Epithelial cell of esophagus (primary cell): ENCODE measurements at places on chromosomes 3 and 15.

DNA sequence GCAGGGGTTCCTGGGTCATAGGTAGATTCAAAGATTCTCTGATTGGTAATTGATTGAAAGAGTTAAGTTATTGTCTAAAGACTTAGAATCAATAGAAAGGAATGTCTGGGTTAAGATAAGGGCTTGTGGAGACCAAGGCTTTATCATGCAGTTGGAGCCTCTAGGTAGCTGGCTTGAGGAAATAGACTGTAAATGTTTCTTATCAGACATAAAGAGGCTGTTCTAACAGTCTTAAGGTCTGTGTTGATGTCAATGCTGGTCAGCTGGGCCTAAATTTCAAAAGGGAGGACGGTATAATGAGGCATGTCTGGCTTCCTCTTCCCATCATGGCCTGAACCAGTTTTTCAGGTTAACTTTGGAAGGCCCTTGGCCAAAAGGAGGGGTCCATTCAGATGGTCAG is 48.9 kb downstream of the GASK1A start:
- no peak for DNase-seq

GRCh38 chr15:57323806-57324589 is 52.3 kb upstream of the CGNL1 start:
- peak; percentile 89 for DNase-seq

GRCh38 chr3:114447545-114447944 is 153.7 kb downstream of the TIGIT start:
- no peak for DNase-seq

- DNase-seq, result no peak
Measured at GRCh38 chr3:62479326-62479725, 106.0 kb upstream of the FEZF2 start.

DNA sequence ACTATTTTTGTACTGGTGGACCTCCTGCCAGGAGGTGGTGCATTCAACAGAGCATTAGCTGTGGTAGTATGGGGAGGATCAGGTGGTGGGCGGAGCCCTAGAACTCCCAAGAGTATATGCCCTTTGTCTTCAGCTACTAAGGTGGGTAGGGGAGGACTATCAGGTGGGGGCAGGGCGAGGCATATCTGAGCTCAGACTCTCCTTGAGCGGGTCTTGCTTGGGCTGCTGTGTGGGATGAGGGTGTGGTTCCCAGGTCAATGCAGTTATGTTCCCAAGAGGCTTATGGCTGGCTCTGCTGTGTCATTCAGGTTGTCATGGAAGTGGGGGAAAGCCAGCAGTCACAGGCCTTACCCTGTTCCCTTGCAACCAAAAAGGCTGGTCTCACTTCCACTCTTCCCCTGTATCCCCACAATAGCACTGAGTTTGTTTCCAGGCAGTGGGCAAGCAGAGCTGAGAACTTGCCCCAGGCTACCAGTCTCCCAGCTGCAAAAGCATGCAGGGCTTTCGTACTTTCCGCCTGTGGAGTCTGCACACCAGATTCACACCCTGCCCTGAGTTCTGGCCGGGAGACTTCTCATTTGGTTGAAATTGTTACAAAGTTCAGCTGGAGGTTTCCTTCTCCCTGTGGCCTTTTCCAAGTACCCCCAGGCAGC is 93.7 kb upstream of the DPPA4 start:
- no peak for DNase-seq

DNA sequence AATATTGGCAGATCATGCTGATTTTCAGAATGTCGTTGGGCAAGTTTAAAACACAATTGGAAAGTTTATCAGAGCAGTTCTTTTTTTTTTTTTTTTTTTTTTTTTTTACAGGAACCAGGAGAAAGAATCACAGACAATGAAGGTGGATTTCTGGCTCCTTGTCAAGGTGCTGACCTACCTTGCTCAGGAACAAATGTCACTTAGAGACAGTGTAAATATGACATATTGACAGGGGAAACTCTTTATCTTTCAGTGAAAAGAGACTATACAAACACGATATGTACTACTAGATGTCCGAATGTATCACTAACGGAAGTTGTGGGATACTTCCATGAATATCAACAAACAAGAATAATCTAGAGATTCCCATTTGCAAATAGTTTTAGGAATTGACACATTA is 237.3 kb downstream of the FMN1 start:
- no peak for DNase-seq

DNA sequence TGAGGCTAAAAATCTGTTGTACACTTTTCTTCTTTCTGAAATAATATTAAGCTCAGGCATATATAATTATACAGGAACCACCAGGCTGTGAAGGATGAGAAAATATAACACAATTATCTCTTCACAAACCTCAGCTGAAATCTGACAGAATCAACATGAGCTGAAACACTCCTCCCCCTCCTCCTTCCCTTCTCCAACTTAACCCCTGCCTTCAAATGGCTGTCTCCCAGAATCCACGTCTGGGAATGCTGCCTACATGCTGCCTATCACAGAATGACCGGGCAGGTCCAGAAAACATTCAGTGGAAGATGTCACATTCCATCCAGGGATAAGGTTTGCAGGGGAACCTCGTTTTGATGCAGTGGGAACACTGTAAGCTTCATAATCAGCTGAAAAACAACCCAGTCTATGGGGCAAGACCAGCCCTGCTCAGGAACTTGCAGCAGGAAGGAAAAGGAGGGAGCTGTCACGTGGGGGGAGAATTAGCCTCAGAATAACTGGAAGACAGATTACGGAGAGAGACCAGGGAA is 44.0 kb upstream of the SEMA6D start:
- DNase-seq, result peak; percentile 13

GRCh38 chr15:36449084-36449661 is 130.3 kb upstream of the CDIN1 start:
- no peak for DNase-seq

GRCh38 chr3:37906734-37907282 is 45.1 kb downstream of the CTDSPL start:
- DNase-seq, result no peak

DNA sequence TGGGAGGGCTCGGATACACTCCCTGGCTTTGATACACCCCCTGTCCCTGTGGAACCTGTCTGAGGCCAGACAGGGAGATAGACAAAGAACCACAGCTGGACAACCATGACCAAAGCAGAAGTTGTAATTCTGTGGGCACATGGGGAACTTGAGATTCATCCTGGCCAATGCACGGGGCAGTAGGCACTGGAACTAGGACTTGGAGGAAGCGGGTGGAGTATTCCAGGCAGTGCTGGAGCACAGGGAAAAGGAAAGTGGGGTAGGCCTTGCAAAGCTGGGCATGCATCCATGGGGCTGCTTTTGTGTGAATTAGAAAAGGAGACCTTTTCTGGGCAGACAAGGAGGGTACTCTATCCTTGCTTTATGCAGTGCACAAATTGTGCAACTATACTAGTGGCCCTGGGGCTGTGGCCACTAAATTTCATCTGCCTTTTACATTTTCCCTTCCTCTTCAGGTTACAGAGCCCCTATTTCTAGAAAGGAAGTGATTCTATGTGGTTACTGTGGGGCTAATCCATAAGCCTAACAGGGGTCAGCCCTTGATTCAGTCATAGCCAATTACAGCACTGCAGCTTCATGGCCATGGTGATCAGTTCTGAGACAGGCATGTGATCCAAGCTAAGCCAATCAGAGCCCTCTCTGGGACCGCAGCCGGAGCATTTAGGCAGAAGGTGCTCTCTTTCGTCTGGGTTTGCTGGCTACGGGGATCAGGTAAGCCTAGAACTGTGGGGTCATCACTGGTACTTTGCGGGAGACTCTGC is 21.0 kb downstream of the CRABP1 start:
- no peak for DNase-seq

DNA sequence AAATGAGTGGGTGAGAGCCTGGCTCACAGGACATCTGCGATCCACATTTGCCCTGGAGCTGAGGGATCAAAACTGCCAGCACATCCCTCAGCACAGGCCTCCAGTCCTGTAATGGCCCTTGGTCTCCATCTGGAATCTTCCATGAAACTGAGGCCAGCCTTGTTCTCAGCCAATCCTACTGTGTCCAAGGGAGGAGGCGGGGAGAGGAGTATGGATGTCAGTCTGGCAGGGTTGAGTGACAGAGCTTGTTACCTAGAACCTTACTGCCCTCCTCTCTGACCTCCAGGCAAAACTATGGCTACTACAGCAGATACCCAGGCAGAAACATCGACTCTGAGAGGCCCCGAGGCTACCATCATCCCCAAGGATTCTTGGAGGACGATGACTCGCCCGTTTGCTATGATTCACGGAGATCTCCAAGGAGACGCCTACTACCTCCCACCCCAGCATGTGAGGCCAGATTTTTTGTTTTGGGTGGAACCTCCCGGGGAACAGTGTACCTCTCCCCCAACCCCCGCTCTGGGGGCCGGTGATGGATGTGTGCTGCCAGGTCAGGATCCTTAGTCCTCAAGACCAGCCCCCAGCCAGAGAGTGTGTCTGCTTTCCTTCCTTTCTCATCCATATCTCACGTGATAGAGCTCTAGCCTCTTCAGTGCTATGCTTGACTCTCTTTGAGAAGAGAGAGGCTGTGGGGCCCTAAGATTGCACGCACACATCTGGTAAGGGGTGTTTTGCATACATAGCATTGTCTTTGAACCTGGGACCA is 41.3 kb downstream of the CHDH start:
- DNase-seq, result peak; percentile 55

GRCh38 chr15:42929306-42929848 is 8.8 kb upstream of the TTBK2 start:
- no peak for DNase-seq

DNA sequence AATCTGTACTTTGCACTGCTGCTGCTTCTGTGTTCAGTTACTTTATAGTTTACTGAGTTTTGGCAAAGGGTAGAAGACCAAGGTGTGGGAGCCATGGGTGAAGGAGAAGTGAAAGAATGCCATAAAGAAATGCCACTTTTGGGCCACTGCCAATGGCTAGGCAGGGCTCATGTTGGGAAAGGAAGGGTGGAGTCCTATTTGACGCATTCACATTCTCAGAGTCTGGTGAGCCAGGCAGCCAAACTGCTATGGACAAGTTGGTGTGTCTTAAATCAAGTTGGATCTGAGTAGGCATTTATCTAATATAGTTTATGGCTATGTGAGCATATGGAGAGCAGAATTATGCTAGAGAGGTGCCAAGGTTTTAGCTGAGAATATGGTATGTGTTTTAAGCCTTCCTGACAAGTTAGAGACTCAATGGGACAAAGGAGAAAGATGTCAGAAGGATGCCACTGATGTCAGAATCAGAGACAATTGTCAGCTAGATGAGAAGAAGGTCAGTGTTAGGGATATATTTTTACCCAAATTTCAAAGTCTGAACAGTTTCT is 296.1 kb downstream of the AGBL1 start:
- peak; percentile 79 for DNase-seq

DNA sequence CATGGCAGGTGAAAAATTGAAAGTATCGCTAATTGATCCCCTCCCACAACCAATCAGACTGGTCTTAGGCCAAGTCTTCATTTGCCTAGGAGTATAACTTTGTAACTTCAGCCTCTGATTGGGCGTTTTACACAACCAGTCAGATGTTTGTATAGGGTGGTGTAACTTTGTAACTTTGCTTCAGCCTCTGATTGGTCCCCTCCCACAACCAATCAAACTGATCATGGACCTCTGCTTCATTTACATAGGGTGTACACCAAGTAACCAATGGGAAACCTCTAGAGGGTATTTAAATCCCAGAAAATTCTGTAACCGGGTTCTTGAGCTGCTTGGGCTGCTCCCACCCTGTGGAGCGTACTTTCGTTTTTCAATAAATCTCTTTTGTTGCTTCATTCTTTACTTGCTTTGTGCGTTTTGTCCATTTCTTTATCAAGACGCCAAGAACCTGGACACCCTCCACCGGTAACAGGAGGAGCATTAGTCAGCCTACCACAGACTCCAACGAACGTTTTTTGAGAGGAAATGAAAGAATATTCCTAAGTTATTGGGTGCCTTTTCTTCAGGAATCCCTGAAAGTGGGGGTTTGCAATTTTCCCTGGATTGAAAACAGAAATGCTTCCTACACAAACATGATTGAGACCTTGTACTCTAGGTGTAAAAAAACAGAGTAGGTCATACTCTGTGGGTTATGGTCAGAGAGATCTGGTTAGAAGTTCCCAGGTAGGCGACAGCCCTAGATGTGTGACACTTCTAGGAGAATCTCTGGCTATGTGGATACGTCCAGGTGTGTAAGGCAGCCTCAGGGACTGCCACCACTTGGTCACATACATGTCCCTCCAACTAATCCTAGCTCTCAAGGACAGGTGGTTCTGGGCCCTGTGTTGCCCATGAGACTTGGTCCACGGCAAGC is 5.5 kb upstream of the SACM1L start:
- DNase-seq, result no peak

GRCh38 chr3:12870942-12871341 is 29.6 kb upstream of the RPL32 start:
- no peak for DNase-seq

DNA sequence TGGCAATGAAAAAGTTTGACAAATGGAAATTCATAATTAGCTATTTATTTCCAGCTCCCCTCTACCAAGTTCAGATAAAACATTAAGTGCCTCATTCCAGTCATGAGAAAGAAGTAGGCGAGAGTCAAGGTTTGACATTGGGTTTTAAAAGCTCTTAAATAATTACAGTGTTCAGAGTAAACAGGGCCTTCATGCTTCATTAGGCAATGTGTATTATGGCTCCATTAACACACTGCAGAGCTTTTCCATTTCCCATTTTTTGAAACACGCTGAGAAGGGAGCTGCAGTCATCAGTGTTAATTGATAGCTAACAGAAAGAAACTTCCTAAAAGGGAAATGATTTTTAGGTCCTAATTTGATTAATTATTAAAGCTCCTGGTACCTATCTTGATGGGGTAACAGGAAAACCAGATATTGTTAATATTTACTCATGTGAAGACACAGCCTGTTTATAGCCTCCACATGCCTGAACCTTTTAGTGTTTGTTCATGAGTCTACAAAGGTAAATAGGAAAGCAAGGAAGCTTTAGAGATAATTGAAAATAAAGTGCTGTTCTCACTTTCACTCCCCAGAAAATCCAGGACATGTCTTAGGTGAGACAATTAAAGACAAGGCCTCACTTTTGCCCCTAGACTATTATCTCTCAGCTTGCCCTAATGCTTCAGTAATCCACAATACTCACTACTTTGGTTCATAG is 28.7 kb downstream of the SST start:
- no peak for DNase-seq

DNA sequence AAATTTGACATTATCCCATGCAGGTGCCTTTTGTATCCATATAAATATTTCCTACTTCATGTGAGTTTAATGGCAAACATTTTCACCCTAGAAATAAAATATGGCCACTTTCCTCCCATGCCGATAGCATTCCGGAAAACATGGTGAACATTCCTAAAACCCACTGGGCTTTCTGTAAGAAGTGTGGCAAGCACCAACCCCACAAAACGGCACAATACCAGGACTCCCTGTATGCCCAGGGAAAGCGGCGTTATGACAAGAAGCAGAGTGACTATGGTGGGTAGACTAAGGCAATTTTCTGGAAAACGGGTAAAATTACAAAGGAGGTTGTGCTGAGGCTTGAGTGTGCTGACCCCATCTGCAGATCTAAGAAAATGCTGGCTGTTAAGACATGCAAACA is 7.6 kb downstream of the ANXA2 start:
- no peak for DNase-seq

GRCh38 chr3:112304611-112305010 is 10.6 kb upstream of the SLC9C1 start:
- DNase-seq, result no peak

GRCh38 chr3:141266186-141266585 is 34.6 kb downstream of the PXYLP1 start:
- no peak for DNase-seq

GRCh38 chr3:55964491-55964985 is 477.4 kb upstream of the WNT5A start:
- DNase-seq, result no peak

- DNase-seq, result peak; percentile 90
Measured at GRCh38 chr3:188853856-188854771, 317.7 kb upstream of the TPRG1 start.
